ENCODE measurements at places on chromosomes 4 and X.

GRCh38 chrX:154607370-154607769 is 11.7 kb downstream of the CTAG1B start:
- no peak for DNase-seq
- H3K36me3 ChIP-seq = no peaks in the 10 kb centered on the region
- H3K4me3 ChIP-seq = no peak overlapping the region

DNA sequence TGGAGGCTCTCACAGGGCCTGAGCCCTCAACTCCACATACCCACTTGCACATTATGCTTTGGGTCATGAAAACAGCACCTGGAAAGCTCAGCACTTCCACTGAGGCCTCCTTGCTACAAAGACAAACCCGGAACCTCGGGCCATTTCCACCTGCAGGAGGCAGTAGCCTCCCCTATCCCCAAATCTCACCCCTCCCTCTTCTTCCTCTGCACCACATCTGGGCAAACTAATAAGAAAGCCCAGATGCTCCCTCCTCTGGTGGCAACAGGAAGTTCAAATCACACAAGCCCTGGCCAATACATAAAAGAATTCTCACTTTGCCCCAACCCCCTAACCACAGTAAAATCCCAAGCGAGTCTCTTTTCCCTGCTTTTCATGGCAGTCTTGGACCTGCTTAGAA is 136.4 kb downstream of the MAPK10 start:
- no peaks in the 10 kb centered on the region for H3K36me3 ChIP-seq
- H3K27me3 ChIP-seq = no peaks in the 10 kb centered on the region
- DNase-seq = no peak
- H3K27ac ChIP-seq = no peak overlapping the region

- H3K27me3 ChIP-seq = no peaks in the 10 kb centered on the region
- peaks cover 18% of the 10 kb centered on the region for H3K4me1 ChIP-seq
- H3K4me3 ChIP-seq = no peak overlapping the region
Measured at GRCh38 chr4:147779451-147779850, 47.6 kb downstream of the ARHGAP10 start.

DNA sequence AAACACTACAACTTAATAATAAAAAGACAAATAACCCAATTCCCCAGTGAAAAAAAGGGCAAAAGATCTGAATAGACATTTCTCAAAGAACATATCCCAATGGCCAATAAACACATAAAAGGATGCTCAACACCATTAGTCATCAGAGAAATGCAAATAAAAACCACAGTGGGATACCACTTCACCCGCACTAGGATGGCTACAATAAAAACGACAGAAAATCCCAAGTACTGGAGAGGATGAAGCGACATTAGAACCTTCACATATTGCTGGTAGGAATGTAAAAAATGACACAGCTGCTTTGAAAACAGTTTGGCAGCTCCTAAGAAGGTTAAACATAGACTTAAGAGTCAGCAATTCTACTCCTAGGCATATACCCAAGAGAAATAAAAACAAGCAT is 140.6 kb upstream of the ARX start:
- H3K36me3 ChIP-seq = no peaks in the 10 kb centered on the region
- H3K27me3 ChIP-seq = no peaks in the 10 kb centered on the region
- no peaks in the 10 kb centered on the region for H3K4me1 ChIP-seq
- no peak overlapping the region for H3K27ac ChIP-seq
- DNase-seq = no peak

GRCh38 chr4:150328496-150328895 is 250.3 kb downstream of the DCLK2 start:
- no peak overlapping the region for H3K4me3 ChIP-seq
- H3K27ac ChIP-seq = no peak overlapping the region
- no peaks in the 10 kb centered on the region for H3K27me3 ChIP-seq
- DNase-seq = no peak
- no peaks in the 10 kb centered on the region for H3K4me1 ChIP-seq

DNA sequence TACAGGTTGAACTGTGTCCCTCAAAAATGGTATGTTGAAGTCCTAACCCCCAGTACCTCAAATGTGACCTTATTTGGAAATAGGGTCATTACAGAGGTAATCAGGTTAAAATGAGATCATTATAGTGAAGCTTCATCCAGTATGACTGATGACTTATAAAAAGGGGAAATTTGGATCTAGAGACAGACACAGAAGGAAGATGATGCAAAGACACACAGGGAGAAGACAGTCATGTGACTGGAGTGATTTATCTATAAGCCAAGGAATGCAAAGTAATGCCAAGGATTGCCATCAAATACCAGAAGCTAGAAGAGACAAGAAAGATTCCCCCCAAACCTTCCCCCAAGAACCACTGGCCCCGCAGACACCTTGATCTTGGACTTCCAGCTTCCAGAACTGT is 155.2 kb downstream of the RBMX2 start:
- H3K4me1 ChIP-seq = no peaks in the 10 kb centered on the region
- no peaks in the 10 kb centered on the region for H3K36me3 ChIP-seq
- DNase-seq = no peak
- no peak overlapping the region for H3K4me3 ChIP-seq
- no peak overlapping the region for H3K27ac ChIP-seq

- no peak overlapping the region for H3K4me3 ChIP-seq
- no peaks in the 10 kb centered on the region for H3K27me3 ChIP-seq
- no peaks in the 10 kb centered on the region for H3K36me3 ChIP-seq
Measured at GRCh38 chrX:39710776-39711175, 387.0 kb downstream of the BCOR start.

DNA sequence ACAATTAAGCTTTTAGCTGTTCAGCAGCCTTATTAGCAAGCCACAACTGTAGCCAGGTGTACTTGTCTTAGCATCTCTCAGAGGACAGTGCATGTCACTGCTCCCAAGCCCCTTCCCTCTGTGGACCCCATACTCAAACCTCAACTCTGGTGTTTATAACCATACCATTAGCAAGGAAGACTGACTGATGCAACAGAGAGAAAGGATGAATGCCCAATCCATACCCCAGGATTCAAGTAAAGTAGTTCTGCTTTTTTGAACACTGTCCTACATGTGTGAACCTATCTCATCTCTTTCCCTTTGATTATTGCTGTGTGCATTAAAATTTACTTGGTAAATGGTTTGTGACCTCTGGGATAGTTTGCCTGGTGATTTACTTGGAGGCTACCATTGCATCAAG is 22.8 kb upstream of the CYBB start:
- no peak overlapping the region for H3K27ac ChIP-seq
- no peak overlapping the region for H3K4me3 ChIP-seq
- H3K4me1 ChIP-seq = peaks cover 21% of the 10 kb centered on the region
- H3K36me3 ChIP-seq = peaks cover 2% of the 10 kb centered on the region
- no peak for DNase-seq
